ENCODE measurements at places on chromosomes 6 and 20.
A peak's percentile ranks its signal among the peaks of the same experiment; 100 is the strongest.

DNA sequence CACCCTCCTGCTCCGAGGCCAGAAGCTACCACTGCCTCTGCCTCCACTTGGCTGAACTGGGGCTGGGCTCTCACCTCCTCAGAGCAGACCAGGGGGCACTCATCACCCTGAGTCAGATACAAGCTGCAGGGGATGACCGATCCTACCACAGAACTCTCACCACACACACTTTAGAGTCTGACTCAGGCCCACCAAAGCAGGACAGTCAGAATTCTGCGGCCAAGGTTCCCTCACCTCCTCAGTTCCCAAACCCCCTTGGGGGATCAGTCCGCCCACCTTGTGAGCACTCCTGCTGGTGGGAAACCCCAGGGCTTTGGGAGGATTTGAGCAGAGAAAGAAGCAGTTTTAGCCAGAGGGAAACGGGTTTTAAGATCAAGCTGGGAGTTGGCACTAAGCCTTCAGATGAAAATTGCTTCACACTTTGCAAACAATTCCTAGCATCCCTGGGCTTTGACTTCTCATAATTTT lies 587.8 kb upstream of the JAG1 start:
- no peaks in the 10 kb centered on the region for H3K27me3 ChIP-seq
- DNase-seq: no peak
- no peak overlapping the region for H3K4me3 ChIP-seq

- no peaks in the 10 kb centered on the region for H3K36me3 ChIP-seq
- H3K4me3 ChIP-seq: peak within 1 kb of the TSS; percentile 80
- DNase-seq: peak; percentile 20
- H3K27ac ChIP-seq: no peak within 1 kb of the TSS
- peaks cover 41% of the 10 kb centered on the region for H3K27me3 ChIP-seq
These were observed at the start of gene POM121L2 for GRCh38 chr6:27312146-27312949. Gene POM121L2, minus strand, starts transcription at chr6:27312273. Its CDS starts 103 bp downstream, at chr6:27312170.

DNA sequence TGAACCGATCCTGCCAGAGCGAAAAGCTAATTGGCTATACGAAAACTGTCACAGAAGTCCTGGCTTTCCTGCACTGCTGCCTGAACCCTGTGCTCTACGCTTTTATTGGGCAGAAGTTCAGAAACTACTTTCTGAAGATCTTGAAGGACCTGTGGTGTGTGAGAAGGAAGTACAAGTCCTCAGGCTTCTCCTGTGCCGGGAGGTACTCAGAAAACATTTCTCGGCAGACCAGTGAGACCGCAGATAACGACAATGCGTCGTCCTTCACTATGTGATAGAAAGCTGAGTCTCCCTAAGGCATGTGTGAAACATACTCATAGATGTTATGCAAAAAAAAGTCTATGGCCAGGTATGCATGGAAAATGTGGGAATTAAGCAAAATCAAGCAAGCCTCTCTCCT lies 14.2 kb downstream of the CCR6 start:
- H3K4me3 ChIP-seq: no peak overlapping the region
- H3K36me3 ChIP-seq: no peaks in the 10 kb centered on the region
- no peaks in the 10 kb centered on the region for H3K27me3 ChIP-seq
- DNase-seq: no peak

DNA sequence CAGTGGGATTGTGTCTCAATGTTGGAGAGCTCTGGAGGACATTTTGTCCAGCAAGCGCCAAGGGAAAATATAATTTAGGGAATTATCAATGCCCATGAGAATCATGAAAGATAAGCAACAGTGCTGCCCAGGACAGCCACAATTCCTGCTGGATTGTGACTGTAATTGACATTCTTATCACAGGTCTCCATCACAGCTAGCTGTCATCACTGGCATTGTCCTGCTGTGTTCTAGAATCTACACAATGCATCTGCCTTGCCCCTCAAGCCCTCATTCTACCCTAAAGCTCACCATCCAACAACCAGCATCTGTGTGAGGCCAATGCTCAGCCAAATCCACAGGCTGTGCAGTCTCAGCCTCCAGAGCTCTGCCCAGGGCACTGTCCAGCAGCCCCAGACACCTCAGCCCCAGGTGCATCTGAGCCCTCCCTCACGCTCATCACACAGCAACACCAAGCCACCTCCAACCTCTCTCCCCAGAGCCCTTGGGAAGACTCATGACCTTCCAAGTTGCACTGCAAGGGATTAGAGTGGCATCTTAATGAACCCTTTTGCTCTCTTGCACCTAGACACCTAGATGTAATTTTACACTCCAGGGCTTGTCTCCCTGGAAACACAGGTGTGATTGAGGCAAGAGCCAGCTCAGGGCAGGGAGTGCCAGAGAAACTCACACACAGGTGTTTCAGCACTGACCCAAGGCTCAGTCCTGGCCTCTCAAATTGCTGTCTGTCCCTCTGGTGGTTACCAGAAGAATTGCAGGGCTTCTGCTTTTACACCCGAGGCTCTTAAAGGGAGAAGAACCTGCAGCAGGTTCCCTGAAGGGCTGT lies 85.2 kb upstream of the PHACTR3 start:
- peaks cover 56% of the 10 kb centered on the region for H3K27me3 ChIP-seq

GRCh38 chr6:1609041-1609647 lies 571 bp upstream of the FOXC1 start:
- DNase-seq: no peak
- H3K27me3 ChIP-seq: peaks cover 76% of the 10 kb centered on the region
- no peak overlapping the region for H3K4me3 ChIP-seq
- peaks cover 69% of the 10 kb centered on the region for H3K4me1 ChIP-seq
- H3K36me3 ChIP-seq: no peaks in the 10 kb centered on the region

- no peak overlapping the region for H3K27ac ChIP-seq
- H3K36me3 ChIP-seq: no peaks in the 10 kb centered on the region
- no peak overlapping the region for H3K4me3 ChIP-seq
These were observed 20.4 kb downstream of the MDFI start for GRCh38 chr6:41658636-41659035.

DNA sequence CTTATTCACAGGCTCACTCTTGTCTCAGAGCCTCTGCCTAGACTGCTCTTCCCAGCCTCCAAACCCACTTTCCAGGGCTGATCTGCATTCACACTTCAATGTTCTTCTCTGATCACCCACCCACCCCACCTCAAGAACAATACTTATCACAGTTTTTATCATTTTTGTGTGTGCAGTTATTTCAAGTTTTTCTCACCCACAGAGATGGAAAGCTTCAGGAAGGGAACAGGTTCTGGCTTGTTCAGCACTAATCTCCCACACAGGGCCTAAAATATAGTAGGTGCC lies 160.9 kb downstream of the MRPL14 start:
- peaks cover 23% of the 10 kb centered on the region for H3K27me3 ChIP-seq
- DNase-seq: no peak
- H3K4me1 ChIP-seq: no peaks in the 10 kb centered on the region
- H3K36me3 ChIP-seq: no peaks in the 10 kb centered on the region
- H3K27ac ChIP-seq: no peak overlapping the region

DNA sequence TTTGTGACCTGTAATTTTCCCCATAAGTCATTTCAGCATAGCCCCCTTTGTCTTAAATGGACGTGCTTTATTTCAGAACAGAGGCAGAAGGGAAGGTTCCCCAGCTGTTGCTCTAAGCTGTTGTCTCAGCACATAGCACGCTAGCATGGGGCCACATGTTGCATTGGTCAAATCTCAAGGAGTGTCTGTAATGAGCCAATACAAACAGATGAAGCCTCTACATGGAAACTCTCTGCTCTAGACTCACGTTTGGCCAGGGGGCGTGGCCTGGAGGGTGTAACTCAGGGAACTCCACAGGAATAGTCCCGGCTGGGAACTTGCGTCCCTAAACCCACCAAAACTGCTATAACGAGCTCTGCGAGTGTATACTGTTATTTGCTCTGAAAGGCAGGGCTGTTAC lies 35.2 kb upstream of the SLC22A2 start:
- H3K27ac ChIP-seq: no peak overlapping the region
- H3K27me3 ChIP-seq: peaks cover 10% of the 10 kb centered on the region
- no peak for DNase-seq
- H3K4me3 ChIP-seq: no peak overlapping the region
- H3K4me1 ChIP-seq: no peaks in the 10 kb centered on the region

DNA sequence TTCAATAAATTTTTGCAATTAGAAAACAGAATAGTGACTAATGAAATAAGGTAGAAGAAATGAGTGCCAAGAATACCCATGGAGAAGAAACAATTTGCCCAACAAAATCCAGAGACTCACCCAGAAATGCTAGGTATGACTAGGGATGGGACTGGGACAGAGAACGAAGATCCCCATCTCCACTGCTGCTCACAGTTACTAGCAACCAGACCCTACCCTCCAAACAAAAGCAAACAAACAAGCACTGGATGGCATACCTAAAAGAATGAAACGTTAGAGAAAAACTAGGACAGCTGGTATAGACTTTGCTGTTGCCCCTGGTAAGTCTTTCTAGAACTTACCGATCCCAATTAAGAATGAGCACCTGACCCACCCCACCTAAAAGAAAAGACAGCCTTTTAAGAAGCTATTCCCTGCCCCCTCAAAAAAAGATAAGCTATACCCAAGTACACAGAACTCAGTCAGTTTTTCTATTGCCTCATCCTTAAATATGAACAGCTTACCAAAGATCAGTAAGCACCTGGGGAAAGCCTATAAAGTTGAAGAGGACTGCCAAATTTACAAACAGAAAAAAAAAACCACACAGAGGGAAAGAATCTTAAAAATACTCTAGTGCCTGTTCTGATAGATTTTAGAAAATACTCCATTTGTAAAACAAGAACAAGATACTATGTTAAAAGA lies 31.7 kb downstream of the REPS1 start:
- no peak for DNase-seq
- H3K27ac ChIP-seq: no peak overlapping the region
- H3K4me3 ChIP-seq: no peak overlapping the region
- H3K27me3 ChIP-seq: no peaks in the 10 kb centered on the region
- H3K4me1 ChIP-seq: peaks cover 19% of the 10 kb centered on the region

- no peaks in the 10 kb centered on the region for H3K4me1 ChIP-seq
- no peak for DNase-seq
- no peak overlapping the region for H3K4me3 ChIP-seq
- H3K27ac ChIP-seq: no peak overlapping the region
These were observed 1395.9 kb downstream of the EPHA7 start for GRCh38 chr6:92023410-92023966.

- no peaks in the 10 kb centered on the region for H3K36me3 ChIP-seq
- H3K4me1 ChIP-seq: no peaks in the 10 kb centered on the region
- H3K27me3 ChIP-seq: no peaks in the 10 kb centered on the region
- no peak overlapping the region for H3K27ac ChIP-seq
- H3K4me3 ChIP-seq: no peak overlapping the region
- DNase-seq: no peak
These were observed 63.5 kb upstream of the ASCC3 start for GRCh38 chr6:100944644-100945043.

GRCh38 chr20:12098421-12098820 lies 180.7 kb downstream of the BTBD3 start:
- H3K4me3 ChIP-seq: no peak overlapping the region
- no peak for DNase-seq
- no peaks in the 10 kb centered on the region for H3K27me3 ChIP-seq
- no peaks in the 10 kb centered on the region for H3K36me3 ChIP-seq
- H3K27ac ChIP-seq: no peak overlapping the region

- no peaks in the 10 kb centered on the region for H3K36me3 ChIP-seq
- H3K27ac ChIP-seq: no peak within 1 kb of the TSS
- H3K27me3 ChIP-seq: peaks cover 12% of the 10 kb centered on the region
- no peaks in the 10 kb centered on the region for H3K4me1 ChIP-seq
- no peak for DNase-seq
These were observed at the start of gene MRAP2 for GRCh38 chr6:84033523-84034451. Gene MRAP2, plus strand, starts transcription at chr6:84033772. Its CDS starts 21,547 bp downstream, at chr6:84055319.

DNA sequence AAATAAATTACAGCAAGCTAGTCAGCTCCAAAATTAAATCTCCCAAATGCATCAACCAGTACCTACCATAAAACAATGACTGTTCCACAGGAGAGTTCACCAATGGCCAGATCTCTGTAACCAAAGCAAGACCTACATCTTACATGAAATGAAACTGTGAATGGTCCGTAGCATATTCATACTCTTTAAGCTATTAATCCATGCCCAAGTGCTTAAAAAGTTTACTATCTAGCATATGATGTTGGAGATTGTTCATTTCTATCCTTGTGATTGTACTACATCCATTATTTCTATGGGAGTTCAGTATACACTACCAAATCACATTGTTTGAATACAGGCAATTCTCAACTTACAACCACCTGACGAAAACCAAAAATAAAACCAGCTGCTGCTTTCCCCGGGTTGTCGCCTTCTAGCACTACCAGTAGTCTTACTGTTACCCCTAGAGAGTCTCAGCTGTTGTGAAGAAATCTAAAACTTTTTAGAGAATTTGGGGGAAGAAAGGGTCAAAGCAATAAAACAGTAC lies 38.0 kb downstream of the HIVEP2 start:
- no peak overlapping the region for H3K4me3 ChIP-seq
- peak overlapping the region; percentile 97 for H3K27ac ChIP-seq
- no peaks in the 10 kb centered on the region for H3K36me3 ChIP-seq
- no peaks in the 10 kb centered on the region for H3K27me3 ChIP-seq

DNA sequence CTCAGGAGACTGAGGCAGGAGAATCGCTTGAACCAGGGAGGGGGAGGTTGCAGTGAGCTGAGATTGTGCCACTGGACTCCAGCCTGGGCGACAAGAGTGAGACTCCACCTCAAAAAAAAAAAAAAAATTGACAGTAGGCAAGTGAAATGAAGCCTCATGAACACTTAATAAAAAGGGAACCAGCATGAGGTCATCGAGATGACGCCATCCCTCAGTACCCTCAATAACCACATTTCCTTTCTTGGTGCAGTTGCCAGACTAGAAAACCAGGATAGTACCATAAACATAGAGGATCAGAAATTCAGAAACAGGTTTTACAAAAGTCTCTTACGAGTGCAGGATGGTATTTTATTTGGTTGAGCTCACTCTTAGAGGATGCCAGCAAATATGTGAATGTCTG lies 584.1 kb downstream of the MAFB start:
- no peak overlapping the region for H3K27ac ChIP-seq
- no peaks in the 10 kb centered on the region for H3K27me3 ChIP-seq
- no peak overlapping the region for H3K4me3 ChIP-seq

Measured in T-cell (primary cell).